ENCODE measurements at places on chromosomes 7 and 10.
A peak's percentile ranks its signal among the peaks of the same experiment; 100 is the strongest.

DNA sequence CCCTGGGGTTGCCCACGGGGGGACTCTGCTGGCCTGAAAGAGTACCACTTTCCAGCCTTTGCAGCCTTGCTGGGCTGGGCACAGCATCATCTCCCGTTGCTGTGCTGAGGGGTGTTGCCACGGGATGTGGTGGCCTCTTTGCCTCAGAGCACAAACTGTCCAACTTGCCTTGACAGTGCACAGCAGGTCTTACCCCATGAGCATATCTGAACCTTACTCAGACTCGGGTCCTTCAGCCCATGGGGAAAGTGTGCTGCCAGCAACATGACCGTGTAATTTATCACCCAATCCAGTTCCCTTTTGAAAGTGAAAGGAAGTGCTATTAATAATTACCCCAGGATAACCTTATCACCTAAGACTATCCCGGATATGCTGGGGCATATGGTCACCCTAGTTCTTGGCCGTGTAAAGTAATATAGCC lies 46.8 kb downstream of the TBXAS1 start:
- DNase-seq, result no peak

DNA sequence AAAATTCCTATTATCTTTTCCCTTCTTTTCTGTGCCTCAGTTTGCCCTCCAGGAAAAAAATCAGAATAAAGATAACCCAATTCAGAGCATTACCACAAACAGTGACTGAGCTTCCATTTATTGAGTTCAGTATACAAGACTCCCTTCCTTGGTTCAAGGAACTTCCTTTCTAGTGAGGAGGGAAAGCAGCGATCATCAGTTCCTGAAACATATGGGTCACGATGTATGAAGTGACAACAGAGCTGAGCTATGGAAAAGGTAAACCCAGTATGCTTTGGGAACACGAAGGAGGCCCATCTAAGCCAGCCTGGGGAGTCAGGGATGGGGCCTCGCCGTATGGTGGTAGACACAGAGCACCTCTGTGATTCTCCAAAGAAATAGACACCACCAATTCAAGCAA lies 15.8 kb downstream of the C10orf71 start:
- DNase-seq, result no peak

GRCh38 chr10:78017856-78018255 lies 11.5 kb downstream of the POLR3A start:
- DNase-seq, result no peak

DNA sequence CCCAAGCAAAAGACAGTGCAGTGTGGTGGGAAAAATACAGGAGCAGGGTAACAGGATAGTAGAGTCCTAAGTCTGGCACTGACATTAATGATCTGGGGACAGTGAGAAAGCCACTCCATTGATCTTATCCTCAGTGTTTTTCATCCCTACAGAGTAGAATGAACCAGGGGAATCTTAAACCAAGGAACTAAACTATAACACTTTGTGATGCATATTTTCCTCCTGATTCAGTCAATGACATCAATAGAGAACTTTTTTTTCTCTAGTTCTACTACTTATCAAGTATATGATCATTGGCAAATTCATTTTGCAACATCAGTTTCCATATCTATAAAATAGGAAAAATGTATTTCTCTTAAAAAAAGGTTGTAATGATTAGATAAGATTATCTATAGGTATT lies 151.1 kb downstream of the TMEM26 start:
- DNase-seq, result no peak

- no peak for DNase-seq
Measured at GRCh38 chr10:14781763-14782162, 7.1 kb upstream of the FAM107B start.

GRCh38 chr10:76882245-76882644 lies 755.4 kb downstream of the KCNMA1 start:
- no peak for DNase-seq

DNA sequence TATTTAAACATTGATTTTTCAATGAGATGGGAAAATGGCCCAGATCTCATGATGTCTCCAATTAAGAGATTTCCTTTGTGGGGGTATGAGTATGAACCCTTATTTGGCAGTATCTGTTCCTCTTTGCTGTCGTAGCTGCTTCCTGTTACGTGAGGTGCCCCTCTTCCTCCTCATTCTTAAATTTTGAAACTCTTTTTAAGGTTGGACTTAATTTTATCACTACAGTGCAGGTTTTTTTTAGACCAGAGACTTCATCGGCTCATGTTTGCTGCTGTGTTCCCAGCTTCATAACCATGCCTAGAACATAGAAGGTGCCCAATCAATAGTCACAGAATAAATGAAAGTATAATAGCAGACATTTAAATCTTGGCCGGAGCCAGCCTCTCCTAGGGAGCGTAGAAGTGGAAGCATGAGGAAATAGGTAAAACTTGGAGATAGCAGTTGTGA lies 2.4 kb downstream of the MIOS start:
- DNase-seq, result no peak

DNA sequence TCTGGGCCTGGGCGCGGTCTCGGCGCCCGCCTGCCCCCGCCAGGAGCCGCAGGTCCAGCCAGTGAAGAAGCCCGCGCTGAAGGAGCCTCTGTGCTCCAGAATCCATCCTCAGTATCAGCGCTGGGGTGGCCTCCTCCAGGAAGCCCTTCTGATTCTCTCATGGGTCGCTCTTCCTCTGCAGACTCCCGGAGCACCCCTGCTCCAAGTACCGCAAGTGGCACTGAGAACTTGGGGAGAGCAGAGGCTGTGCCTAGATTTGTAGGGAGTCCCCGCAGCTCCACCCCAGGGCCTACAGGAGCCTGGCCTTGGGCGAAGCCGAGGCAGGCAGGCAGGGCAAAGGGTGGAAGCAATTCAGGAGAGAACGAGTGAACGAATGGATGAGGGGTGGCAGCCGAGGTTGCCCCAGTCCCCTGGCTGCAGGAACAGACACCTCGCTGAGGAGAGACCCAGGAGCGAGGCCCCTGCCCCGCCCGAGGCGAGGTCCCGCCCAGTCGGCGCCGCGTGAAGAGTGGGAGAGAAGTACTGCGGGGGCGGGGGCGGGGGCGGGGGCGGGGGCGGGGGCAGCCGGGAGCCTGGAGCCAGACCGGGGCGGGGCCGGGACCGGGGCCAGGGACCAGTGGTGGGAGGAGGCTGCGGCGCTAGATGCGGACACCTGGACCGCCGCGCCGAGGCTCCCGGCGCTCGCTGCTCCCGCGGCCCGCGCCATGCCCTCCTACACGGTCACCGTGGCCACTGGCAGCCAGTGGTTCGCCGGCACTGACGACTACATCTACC lies at the start of gene ALOX5:
Gene ALOX5, plus strand, starts transcription at position 641 of the 774 bp plus-strand sequence. Its CDS starts 64 bp downstream, at position 705.
- peak; percentile 47 for DNase-seq

GRCh38 chr7:148142660-148143248 lies 447.8 kb upstream of the C7orf33 start:
- DNase-seq, result no peak

GRCh38 chr10:113264333-113265131 lies 288.3 kb upstream of the HABP2 start:
- DNase-seq, result no peak

DNA sequence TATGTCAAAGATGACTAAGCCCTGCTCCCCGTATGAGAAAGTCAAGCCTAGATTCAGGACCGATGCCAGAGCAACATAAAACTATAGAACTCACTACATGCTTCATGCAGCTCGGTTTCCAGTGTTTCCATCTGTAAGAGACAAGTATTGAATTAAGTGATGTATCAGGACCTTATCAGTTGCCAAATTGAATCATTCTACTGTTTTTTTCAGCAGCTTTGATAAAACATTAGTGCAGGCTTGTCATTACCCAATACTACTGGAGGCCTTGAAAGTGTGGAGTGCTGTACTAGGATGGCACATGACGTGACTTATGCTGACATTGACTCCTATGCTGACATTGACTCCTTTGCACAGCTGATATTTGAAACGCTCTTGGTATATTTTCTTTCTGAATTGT lies 10.8 kb upstream of the NRP1 start:
- DNase-seq, result no peak

- DNase-seq, result no peak
Measured at GRCh38 chr7:36210291-36210922, 57.4 kb downstream of the EEPD1 start.

GRCh38 chr10:19310066-19310465 lies 261.5 kb downstream of the MALRD1 start:
- no peak for DNase-seq

DNA sequence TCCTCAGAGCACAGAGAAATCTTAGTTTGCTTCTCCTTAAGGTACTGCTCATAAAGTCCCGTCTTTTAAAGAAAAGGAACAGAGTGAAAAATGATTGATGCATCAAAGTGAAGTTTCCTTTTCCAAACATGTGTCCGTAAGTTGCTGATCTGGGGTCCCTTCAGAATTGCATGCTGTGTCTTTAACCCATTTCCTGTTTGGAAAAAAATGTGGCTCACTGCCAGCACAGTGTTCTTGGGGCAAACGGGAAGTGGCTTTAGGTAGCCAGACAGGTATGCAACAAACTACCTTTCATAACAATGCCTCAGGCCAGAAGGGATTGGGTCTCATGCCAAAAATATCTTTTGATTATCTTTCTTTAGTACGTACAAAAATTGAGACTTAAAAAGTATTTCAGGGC lies 50.9 kb downstream of the TFAM start:
- DNase-seq, result no peak

- DNase-seq, result no peak
Measured at GRCh38 chr7:145643981-145644380, 472.6 kb upstream of the CNTNAP2 start.
